ENCODE measurements at places on chromosomes 2 and 18.

DNA sequence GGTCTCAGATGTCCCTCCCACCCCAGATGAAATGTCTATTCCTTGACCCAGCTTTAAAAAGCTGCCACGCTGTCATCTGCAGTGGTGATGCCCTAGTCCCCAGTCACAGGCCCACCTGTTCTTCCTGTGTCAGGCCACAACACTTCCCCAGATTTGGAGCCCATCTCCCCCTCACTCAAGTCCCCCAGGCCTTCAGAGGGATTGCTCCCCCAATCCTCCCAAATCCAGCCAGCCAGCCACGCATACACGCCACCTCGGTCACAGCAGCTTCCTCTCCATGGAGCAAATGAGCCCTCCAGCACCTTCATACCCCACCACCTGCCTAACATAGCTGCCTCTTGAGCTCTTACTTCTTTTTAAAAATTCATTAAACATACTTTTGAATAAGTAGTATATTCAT lies 7.8 kb downstream of the ASTL start:
- DNase-seq = no peak

GRCh38 chr2:54818226-54818625 lies 94.8 kb downstream of the EML6 start:
- no peak for DNase-seq

GRCh38 chr2:147976102-147976501 lies 44.4 kb downstream of the ORC4 start:
- no peak for DNase-seq

GRCh38 chr2:119419065-119419464 lies 12.6 kb upstream of the TMEM37 start:
- DNase-seq = no peak

DNA sequence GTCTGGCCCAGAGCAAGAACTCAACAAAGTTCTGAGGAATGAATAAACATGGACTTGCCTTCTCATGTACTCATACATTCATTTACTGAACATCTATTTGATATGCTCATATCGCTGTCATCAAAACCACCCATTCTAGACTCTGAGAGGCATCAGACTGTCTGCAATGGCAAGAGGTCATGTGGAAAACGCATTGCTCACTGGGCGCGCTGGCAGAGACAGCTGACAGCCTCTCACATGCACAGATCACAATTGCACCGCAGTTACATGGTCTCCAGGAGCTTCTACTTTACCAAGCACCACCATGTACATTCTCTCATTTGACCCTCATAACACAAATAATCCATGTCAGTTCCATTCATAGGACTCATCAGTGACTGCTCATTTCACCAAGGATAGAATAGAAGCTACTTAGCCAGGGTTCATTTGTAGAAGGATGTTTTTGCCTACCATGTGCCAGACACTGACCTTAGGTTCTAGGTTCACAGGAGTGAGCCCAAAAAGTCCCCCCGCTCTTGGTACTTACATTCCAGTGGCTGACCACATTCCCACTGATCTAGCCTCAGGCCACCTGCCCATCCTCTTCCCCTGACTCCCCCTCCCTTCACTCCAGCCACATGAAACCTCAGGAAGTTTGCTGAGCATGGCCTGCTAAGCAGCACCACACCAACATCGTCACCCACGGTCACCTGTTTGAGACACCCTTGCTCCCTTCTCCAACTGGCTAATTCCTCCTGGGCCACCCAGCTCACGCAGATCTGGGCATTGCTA lies 6.1 kb downstream of the FAM124B start:
- no peak for DNase-seq

GRCh38 chr2:169173876-169174275 lies 104.5 kb downstream of the DHRS9 start:
- no peak for DNase-seq

DNA sequence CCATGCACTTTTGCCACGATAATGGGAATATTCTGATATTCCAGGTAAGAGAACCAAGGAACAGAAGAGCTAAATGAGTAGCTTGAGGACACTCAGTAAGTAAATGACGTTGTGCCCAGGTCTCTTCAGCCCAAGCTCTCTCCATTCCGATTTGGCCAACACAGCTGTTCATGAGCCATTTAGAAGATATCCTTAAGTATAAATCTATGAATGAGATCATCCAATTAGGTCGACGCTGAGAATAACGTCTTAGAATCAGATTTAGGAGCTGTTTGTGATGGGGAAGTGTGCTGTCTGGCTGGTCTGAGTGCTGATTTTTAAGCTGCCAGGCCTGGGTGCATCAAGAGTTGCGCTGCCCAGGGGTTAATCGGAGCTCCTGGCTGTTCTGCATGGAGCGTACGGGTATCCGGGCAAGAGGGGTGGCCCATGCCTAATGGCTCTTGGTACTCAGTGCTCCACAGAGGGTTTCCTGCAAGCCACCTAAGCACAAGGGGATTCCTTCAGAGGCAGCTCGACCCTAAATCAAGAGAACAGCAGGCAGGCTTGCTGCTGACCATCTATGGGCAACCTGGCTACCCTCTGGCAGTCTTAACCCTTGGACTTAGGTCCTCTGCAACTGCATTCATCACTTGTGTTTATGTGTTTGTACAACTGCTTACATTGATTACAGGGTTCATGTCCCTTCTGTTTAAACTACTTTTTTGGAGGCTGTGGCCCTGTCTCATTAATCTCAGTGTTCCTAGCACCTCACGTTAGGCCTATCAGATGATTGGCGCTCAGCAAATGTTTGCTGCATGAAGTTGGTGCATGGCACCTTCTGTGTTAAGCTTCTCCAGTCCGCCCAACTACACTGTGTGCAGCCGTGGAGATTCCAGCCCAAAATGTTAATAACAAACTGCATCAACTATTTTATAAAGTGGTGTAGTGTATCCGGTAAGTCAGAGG lies 31.9 kb downstream of the SOX11 start:
- no peak for DNase-seq

GRCh38 chr2:42613281-42614064 lies 45.0 kb downstream of the MTA3 start:
- DNase-seq = no peak

DNA sequence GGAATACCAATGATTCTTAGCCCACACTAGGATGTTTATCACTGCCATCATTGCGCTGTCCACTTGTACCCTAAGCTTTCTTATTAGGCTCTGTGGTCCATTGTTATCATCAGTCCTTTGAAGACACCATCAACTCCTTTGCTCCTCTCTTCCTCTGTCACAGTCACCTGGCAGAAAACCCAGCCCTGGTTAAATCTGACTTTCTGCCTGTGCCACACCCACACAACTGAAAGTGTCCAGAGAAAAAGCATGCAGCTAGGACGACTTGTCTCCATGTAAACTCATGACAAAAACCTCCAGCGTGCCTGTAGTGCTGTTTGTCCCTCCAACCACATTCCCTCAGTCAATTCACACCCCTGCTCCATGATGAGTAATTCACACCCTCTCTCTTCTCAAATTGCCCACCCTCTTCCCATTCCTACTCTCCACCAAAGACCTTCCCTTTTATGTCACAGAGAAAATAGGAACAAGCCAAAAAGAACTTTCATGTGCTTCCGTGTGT lies 297.4 kb upstream of the MGAT5 start:
- DNase-seq = no peak

GRCh38 chr2:239587841-239588240 lies 187.0 kb upstream of the HDAC4 start:
- DNase-seq = no peak

DNA sequence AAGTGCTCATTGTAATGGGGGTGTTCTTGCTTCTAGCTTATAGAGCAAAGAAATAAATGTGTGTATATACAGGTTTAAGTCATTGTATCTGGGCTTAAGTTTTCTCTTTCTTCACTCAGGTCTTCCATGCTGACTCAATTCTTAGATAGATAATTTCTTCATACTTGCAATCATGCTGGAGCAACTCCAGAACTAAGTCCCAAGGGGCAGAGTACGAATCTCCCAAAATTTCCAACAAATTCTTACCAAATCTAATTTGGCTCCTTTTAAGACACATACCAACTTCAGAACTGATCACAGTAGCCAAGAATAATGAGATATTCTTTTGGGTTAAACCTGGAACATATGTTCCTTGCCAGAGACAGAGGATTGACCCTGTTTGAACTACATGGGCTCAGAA lies 4.3 kb upstream of the SPAG16 start:
- DNase-seq = no peak

DNA sequence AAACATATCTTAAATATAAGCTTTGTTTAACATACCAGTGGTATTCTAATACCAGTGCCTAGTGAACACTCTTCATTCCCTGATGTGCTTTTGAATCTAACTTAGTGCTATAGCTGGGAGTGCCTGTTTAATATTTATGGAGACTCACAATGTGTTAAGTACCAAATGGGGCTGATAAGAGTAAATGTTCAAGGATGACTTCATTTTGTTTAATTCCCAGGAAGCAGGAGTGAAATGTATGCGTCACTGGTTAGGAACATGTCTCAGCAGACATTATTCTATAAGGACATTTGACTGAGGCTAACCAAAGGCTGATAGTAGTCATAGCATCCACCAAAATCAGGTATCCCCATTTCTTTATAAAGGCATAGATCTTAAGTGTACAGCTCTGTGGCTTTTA lies 31.7 kb upstream of the LINC00305 start:
- no peak for DNase-seq

- DNase-seq = no peak
These were observed 24.9 kb downstream of the MTCL1 start for GRCh38 chr18:8730080-8730827.

DNA sequence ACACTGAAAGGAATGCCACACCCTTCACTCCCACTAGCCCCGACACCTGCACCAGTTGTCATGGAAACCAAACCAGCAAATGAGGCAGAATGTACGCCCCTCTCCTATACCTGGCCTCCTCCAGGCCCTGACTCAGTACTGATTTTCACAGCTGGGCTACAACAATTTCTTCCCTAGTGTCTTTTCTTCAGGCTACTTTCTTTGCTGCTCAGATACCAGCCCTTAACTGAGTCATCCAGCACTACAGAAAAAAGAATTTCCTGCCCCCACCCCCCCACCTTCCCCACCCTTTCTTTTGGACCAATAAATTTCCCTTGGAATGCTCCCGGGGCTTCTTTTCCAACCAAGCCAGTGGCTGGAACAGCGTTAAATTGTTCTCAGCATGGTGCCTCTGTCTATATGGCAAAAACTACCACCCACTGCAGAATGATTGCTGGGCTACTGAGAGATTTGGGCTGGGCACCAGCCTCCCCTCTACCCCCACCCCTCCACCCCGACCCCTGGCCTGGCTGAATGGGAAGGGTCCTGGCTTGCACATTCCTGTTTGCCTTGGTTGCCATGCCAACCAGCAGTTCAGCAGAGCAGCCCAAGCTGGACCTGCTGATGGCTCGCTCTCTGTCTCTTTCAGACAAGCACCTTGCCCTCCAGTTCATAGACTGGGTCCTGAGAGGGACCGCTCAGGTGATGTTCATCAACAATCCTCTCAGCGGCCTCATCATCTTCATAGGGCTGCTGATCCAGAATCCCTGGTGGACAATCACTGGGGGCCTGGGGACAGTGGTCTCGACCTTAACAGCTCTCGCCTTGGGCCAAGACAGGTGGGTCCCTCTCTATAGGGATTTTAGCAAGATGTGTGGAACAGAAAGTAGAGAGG lies 11.3 kb downstream of the SLC14A2 start:
- no peak for DNase-seq

DNA sequence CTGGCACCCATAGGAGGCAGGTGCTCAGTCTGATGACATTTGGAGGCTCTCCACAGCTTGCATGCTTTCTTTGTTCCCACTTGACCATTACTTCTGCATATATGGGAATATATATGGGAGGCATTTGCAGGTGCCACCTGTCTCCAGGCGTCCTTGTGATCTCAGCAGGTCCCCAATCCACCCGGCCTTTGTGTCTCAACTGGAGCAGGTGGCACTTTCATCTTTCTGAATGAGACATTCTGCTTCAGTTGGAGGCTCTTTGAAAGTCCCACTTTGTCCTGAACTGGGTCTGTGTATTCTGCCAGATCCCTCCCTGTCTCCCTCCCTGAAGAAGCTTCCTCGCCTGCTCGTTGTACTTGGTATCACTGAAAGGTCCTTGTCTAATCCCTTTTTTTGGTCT lies 318.1 kb upstream of the EPAS1 start:
- DNase-seq = no peak

DNA sequence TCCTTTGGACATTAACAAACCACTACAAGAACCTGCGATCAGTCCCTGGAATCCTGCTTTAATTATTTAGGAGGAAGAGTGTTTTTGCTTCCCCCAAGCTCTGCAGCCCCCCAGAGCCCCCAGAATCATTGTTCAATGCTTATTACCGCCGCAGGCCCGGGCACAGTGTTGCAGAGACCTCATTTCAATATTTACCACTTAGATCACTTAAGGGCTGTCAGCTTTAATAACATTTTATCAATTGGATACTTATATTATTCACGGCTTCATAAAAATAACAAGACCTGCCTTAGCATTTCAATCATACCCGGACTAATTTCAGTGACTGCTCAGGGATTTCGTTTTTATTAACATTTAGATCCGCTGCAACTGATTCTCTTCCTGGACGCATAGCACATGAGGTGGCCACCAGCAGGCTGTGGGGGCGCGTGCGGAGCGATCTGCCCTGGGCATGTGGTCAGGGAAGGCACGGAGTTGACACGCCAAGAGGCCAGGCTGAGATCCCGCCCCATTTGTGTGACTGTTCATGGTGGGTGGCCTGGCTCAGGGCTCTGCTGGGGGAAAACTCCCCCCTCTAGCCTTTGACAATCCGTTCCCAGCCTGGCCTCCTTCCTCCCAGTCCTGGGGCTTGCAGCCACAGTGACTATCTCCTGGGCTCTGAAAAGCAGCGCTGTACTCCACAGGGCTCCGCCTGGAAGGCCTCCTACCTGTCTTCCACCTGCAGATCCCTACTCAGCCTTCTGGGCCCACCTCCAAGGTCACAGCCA lies 267.6 kb downstream of the SRBD1 start:
- DNase-seq = no peak

DNA sequence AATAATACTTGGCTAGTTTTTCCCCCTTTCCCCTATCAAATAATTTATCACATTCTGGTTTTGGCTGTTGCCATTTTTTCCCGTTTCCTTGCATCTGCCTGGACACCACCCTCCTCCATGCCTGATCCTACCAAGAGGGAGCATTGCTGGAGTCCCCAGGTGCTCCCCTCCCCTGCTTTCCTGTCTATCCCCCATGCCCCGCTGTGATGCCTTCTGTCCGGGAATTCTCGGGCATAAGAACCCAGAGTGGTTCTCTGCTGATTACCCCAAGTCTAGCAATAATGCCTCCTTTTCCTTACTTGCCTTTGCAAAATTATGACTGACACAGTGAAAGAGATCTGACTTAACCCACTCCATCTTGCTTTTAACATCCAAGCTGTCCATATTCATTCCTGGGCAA lies 248.0 kb upstream of the PXDN start:
- DNase-seq = no peak

Measured in stimulated activated CD8-positive, alpha-beta memory T cell treated with anti-CD3 and anti-CD28 coated beads, Interleukin-4, amount 100 ng/mL, for 24 hours (primary cell).